ENCODE measurements at places on chromosomes 5 and 9. TPM values are rescaled to one million over a fixed set of nuclear protein-coding genes. Genes with fewer than 3 reads are reported as not detected.

NOXA1 gene
- total RNA-seq = 7.7 TPM

NR5A1 gene
- not detected for total RNA-seq

HAVCR2 gene
- total RNA-seq = 1.4 TPM

PKN3 gene
- 0.95 TPM for total RNA-seq

ZNF354C gene
- total RNA-seq = 2.9 TPM

RFESD gene
- total RNA-seq = 1.5 TPM

LCN1 gene
- not detected for total RNA-seq

DEPDC1B gene
- total RNA-seq = 0.60 TPM

MEIKIN gene
- not detected for total RNA-seq

LVRN gene
- total RNA-seq = not detected

SIT1 gene
- 19.2 TPM for total RNA-seq

EMB gene
- total RNA-seq = 131 TPM

CTNNA1 gene
- total RNA-seq = 6.0 TPM

CYLC2 gene
- total RNA-seq = not detected

CCDC152 gene
- 1.6 TPM for total RNA-seq
